ENCODE measurements at places on chromosomes 11 and 22.
A peak's percentile ranks its signal among the peaks of the same experiment; 100 is the strongest.

- no peak for DNase-seq
Observed at GRCh38 chr11:37724315-37724714, 1126.3 kb upstream of the RAG2 start.

DNA sequence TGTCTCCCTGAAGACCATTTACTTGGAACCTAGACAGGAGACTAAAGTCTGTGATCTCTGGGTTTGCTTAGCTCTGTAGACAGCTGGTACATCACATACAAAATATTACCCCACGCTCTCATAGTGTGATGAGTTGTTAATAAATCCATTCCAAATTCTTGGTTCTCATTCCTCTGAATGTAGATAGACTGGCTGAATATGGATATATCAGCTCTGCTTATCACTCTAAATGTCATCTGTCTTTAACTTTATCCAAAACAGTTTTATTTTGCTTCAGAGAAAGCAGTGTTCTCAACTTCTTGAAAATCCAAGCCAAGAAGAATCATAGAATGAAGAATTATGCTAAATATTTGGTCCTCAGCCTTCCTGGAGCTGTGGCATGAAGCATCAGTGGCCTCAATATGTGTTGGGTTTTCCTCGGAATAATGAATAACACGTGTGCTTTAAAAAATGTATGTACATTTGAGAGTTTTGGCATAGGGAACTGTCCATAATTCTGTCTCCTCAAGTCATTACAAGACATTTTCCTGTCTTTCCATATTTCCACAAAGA, 10.5 kb upstream of the LDLRAD3 start:
- DNase-seq = no peak

GRCh38 chr22:29520851-29521250, 32.7 kb downstream of the THOC5 start:
- peak; percentile 93 for DNase-seq

GRCh38 chr22:48907591-48907990, 920.1 kb downstream of the BRD1 start:
- no peak for DNase-seq

GRCh38 chr11:129895126-129896041, at the start of gene NFRKB:
NFRKB (minus strand) TSS chr11:129895578; CDS start chr11:129892849, 2,729 bp downstream.
- DNase-seq = peak; percentile 76

- DNase-seq = no peak
Observed at GRCh38 chr22:20566420-20567260, 59.2 kb downstream of the MED15 start.

GRCh38 chr22:20069331-20070042, 10.6 kb upstream of the DGCR8 start:
- no peak for DNase-seq

DNA sequence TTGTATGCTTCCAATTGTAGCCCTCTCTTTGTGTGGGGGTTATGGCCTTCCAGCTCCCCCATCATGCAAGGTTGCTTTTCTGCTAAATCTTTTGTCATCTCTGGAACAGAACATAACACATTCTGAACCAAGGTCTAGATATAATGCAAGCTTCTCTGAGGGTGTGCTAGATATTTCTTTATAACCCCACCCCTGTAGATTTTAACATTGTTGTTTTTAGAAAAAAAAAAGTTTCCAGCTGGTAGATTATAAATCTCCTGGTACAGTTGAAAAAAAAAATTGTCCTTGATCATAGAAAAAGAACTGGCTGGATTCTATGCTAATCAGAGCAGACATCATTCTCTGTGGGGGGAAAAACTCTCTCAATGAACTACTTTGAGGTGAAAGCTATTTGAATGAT, 363.3 kb downstream of the METTL15 start:
- DNase-seq = no peak

DNA sequence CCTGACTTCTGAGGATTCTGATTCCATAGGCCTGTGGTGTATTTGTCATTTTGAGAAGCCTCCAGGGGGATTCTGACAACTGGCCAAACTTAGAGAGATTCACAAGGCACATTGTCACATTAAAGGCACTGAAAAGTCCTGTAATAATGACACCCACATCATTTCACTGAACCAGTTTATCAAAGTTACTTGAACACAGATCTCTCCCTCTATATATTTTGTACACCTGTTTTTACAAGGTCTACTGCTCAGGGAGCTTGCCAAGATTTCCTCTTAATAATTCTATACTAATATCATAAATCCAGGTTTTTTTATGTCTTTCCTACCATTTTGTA, 50.0 kb downstream of the LRRC74B start:
- DNase-seq = no peak

DNA sequence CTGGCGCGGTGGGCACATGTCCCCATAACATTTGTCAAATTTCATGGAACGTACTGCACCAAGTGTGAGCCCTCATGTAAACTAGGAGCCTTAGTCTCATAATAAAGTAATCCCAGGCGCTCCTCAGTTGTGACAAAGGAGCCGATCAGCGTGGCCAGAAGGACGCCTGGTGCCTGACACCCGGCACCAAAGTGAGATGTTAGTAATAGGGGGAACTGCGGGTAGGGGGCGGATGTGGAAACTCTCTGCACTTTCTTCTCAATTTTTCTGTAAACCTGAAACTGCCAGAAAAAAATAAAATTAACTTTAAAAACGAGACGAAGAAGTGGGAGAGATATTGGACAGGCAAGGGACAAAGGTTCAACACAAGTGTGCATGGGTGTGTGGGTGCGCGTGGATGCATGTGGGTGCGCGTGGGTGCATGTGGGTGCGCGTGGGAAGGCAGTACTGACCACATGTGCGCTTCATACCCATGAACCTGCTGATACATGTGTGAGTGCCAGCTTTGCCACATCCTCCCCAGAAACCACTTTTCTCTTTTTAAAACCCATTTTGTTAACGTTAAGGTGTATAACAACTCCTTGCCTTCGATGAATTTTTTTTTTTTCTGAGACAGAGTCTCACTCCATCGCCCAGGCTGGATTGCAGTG, 55.4 kb upstream of the LINC01488 start:
- no peak for DNase-seq
